ENCODE measurements at places on chromosomes 12 and 14. TPM values are rescaled to one million over a fixed set of nuclear protein-coding genes. Genes with fewer than 3 reads are reported as not detected.

The LBHD2 gene
- not detected for total RNA-seq

DNA sequence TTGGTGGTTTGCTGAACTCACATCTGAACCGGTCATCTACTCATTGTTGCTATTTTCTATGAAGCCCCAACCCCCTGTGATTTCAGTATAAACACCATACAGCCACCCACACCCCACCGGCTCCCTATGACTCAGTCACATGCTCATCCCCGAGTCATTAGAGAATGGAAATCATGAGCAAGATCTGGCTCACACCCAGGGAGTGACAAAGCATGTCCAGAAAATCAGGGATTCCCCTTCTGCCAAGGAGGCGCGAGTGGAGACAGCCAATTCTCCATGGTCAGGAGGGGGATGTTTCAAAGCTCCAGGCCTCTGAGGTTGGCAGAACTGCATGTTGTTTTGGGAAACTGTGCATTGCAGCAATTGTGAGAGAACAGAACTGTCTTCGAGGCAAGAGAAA lies 657.5 kb upstream of the TBX3 start:
- DNase-seq: peak; percentile 87
- H3K27me3 ChIP-seq: no peaks in the 10 kb centered on the region
- H3K4me3 ChIP-seq: no peak overlapping the region
- no peaks in the 10 kb centered on the region for H3K4me1 ChIP-seq
- no peaks in the 10 kb centered on the region for H3K36me3 ChIP-seq

DNA sequence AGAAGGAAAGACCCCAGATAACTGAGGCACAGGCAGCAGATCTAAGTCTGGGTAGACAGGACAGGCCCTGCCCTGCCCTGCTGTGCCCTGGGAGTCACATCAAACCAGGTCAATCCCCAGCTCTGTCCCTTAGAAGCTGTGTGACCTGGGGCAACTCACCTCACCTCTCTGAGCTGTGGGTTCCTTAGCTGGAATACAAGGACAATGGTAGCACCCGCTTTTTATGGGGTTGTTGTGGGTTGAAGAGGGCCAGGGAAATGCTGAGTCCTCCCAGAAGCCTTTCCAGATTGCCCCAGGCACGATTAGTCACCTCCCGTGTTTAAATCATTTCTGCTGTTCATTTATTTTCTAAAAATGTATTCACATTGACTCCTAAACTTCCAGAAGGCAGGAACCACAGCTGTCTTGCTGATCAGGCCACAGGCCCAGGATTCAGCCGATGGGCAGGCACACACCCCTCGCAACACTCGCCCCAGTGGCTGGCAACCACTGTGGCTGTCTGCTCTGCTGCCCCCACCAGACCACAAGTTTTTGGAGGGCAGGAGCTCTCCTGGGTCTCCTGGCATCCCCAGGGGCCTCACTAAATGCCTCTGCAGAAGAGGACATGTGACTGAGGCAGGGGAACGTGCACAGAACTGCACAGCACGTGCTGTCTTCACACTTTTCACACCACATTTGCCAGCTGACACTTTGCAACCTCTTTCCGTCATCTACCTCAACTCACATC lies 3.0 kb downstream of the SELPLG start:
- no peak for DNase-seq
- H3K4me3 ChIP-seq: no peak overlapping the region
- no peaks in the 10 kb centered on the region for H3K27me3 ChIP-seq
- H3K4me1 ChIP-seq: no peaks in the 10 kb centered on the region

DNA sequence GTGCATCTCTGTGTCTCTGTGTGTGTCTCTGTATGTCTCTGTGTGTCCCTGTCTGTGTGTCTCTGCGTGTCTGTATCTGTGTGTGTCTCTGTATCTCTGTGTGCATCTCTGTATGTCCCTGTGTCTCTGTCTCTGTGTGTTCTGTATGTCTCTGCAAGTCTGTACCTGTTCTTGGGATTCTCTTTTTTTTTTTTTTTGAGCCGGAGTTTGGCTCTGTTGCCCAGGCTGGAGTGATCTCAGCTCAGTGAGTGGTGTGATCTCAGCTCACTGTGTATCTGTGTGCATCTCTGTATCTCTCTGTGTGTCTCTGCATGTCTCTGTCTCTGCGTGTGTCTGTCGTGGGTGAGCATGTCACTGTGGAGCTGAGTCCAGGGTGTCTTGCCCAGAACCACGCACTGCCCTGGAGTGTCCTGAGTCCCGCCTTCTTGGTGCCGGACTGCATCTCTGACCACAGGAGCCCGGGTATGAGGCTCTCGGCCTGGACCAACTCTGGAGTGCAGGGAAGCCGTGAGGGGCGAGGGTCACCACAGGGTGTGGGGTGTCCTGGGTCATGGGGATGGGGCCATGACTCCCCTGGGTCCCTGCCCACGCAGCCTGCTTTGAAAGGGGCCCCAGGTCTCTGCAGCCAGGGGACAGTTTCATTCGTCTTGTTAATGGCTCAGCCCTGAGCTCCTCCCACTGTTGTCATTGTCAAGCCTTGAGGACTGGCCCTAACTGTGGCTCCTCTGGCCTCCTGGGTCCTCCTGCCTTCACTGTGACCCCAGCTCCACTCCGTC lies 11.8 kb downstream of the MYL2 start:
- H3K4me1 ChIP-seq: no peaks in the 10 kb centered on the region
- no peak for DNase-seq
- H3K36me3 ChIP-seq: no peaks in the 10 kb centered on the region
